Cardiac septum (tissue), 1 donor: ENCODE measurements at places on chromosomes 13 and 19. TPM values are rescaled to one million over a fixed set of nuclear protein-coding genes. Genes with fewer than 3 reads are reported as not detected.

GRCh38 chr19:36850559-36851442, at the start of gene ZNF345:
TSS of gene ZNF345 (plus strand) at chr19:36850876. CDS start at chr19:36876831, 25,955 bp downstream.
- peak; percentile 94 for DNase-seq

PSG2 gene
- total RNA-seq, result not detected

DNA sequence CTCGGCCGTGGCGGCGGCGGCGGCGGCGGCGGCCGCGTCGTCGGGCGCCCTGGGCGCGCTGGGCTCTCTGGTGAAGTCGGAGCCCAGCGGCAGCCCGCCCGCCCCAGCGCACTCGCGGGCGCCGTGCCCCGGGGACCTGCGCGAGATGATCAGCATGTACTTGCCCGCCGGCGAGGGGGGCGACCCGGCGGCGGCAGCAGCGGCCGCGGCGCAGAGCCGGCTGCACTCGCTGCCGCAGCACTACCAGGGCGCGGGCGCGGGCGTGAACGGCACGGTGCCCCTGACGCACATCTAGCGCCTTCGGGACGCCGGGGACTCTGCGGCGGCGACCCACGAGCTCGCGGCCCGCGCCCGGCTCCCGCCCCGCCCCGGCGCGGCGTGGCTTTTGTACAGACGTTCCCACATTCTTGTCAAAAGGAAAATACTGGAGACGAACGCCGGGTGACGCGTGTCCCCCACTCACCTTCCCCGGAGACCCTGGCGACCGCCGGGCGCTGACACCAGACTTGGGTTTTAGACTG, 1.7 kb downstream of the SOX1 start:
- no peak for DNase-seq

DNA sequence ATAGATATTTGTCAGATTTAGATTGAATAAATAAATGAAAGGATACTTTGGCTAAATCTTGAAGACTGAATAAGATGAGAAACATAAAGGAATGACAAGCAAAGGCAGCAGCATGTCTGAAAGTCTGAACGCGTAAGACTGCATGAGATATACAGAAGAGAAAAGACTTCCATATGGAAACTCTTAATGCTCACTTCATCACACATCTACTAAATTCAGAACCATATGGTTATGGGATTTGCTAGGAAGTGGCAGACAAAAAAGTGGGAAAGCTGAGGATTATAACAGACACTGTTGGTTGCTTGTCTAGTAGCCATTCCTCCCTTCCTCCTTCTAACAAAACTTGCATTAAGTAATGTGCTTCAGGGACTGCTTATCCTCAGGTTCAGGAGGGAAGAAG, 446.7 kb downstream of the KCTD12 start:
- no peak for DNase-seq

- no peak for DNase-seq
Observed at GRCh38 chr19:6117534-6117933, 7.2 kb upstream of the RFX2 start.

PSG3 gene
- total RNA-seq, result not detected

GRCh38 chr13:80945328-80945727, 604.4 kb upstream of the SPRY2 start:
- no peak for DNase-seq

GRCh38 chr19:5711713-5712161, 8.2 kb downstream of the LONP1 start:
- DNase-seq, result no peak

DNA sequence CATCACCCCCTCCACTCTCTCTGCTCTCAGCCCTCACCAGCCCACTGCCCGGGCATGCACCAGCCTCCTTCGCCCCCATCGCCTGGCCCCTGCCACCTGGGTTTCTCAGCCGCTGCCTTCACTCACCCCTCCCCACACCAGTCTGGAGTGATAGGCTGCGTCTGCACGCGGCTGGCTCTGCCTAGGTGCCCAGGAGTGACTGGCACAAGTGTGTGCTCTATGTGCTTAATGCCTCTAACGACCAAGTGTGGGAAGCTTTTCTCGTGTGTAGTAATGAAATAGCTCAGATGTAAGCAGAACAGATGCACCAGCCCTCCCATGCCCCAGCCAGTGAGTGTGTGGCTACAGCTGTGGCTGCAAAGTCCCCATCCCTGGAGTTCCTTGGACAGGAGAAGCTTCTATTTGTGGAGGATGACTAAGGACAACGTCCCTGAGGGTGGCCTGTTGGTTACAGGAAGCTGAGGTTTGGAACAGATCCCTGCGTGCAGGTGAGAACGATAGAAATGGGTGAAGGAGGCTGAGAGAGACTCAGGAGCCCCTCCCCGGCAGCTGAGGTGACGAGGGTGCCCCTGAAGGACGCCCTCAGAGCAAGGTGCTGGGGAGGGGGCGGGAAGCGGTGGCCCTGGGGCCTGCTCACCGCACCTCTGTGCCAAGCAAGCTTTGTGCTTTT, 35.6 kb downstream of the ATP11A start:
- DNase-seq, result no peak

- DNase-seq, result no peak
Observed at GRCh38 chr13:80946008-80946802, 605.3 kb upstream of the SPRY2 start.

DNA sequence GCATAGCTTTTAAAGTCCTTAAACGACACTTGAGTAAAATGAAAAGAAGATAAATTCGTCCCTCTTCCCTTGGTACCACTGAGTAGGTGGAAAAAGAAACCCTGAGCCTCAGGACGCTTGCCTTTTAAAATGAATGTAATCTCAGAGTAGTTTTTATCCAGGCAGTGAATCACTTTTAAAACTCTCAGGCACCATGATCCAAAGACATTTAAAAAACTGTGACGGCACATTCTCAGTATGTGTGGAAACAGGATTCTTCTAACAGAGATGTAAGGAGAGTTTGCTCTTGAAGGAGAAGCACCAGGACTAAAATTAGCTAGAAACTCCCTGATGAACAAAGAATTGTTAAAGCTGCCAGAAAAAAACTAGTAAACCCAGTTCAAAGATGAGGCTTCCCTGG, 105.7 kb upstream of the SLC15A1 start:
- no peak for DNase-seq

KIR2DL3 gene
- not detected for total RNA-seq

GRCh38 chr13:94031609-94032008, 447.9 kb downstream of the DCT start:
- no peak for DNase-seq

HRC gene
- 907 TPM for total RNA-seq

GRCh38 chr19:53079313-53079924, 23.8 kb downstream of the ZNF160 start:
- no peak for DNase-seq

LRP3 gene
- total RNA-seq, result 22.4 TPM

DNA sequence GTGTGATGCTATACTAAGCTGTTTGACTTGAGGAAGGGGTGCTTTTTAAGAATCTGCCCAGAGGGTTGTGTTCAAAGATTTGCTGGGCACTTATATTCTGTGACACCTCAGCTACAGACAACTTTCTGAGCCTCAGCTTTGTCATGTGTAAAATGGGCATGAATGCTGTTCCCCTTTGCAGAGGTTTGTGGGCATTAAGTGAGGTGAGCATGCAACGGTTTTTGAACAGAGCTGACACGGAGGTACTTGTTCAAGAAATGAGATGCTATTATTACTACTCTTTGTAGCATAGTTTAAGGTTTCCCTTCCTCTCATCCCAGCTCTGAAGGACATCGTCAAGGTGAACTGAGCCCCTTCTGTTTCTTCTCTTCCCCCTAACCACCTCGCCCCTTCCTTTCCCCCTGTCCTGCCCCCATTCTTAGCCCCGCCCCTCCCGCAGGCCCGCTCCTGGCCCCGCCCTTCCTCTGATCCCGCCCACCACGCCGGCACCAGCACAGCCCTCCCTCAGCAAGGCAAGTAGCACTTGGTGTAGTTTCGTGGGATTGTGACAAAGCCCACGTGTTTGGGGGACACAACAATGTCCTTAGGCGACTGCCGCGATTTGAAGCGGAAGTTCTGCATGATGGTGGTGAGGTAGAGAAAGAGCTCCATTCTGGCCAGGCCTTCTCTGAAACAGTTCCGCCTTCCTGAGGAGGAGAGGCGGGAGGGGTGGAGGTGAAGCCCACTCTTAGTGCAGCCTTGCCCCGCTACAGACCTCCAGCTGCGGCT, 26.1 kb upstream of the CYP2A7 start:
- no peak for DNase-seq

- DNase-seq, result no peak
Observed at GRCh38 chr19:47456721-47457474, 14.8 kb downstream of the SLC8A2 start.

DNA sequence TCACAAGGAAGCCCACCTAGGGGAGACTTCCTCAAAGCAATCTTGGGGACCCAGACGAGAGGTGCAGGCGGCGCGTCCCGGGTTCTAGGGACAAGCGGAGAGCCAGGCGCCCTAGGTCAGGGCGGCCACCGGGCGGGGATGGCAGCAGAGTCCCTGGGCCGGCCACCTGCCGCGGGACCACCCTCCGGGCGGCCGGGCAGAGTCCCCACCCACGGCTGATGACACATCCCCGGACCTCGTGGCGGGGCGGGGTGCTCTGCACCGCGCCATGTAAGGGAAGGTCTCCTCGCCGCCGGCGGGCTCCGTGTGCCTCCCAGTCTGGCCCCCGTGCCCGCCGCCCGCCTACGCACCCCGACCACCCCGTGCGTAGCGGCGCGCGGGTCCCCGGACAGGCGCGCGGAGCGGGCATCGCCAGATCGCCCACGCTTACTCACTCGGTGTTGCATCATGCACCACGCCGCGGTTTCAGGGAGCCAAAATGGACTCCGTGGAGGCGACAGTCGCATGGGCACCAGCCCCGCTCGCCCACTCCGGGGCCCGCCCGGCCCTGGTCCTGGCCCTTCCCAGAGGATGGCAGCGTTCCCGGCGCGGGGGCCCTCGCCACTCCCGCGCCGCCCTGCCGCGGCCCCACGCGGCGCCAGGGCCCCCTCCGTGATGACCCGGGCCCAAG, 643 bp downstream of the SLC7A1 start:
- no peak for DNase-seq

DNA sequence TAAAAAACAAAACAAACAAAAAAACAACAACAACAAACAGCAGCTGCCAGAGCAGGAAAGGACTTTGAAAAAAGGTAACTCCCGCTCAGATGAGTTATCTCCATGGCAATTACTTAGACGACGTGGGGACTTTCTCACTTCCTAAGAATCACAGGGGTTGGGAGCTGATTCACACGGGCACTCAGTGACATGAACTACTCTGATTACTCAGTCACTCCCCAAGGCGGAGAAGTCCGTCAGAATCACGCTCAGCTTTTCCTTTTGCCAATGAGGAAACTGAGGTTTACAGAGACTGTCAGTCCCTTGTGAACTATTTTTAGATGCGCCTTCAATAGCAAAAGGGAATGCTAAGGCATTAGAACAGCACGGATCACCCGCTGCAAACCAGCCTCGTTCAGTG, 32.3 kb upstream of the MATK start:
- no peak for DNase-seq

SHANK1 gene
- total RNA-seq, result 1.3 TPM

DNA sequence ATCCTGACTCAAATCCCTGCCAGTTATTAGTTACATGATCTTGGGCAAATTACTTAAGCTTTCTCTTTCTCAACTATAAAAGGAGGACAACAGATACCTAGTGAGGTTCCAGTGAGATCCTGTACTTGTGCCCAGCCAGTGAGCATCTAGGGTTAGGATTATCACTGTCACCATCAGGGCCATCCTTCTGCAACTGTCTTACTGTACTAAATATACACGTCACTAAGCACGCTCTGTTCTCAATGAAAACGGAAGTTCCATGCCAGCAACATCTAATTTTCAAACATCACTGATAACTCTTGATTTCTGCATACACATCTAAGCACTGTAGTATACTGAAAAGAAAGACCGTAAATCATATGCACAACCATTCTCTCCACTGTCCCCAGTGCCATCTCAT, 70.0 kb downstream of the FOXO1 start:
- DNase-seq, result no peak

MYO1F gene
- total RNA-seq, result 9.0 TPM

DNA sequence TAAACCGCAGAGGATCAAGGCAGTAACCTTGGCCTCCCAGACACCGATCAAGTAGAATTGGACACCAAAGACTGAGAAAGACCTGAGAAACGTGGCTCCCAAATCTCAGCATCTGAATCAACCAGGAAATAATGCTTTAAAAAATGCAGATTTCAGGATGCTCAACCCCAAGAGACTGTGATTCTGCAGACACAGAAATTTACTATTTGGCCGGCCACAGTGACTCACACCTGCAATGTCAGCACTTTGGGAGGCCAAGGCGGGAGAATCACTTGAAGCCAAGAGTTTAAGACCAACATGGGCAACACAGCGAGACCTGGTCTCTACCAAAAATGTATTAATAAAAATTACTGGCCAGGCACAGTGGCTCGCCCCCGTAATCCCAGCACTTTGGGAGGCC, 6.2 kb downstream of the ABCC4 start:
- no peak for DNase-seq

DNA sequence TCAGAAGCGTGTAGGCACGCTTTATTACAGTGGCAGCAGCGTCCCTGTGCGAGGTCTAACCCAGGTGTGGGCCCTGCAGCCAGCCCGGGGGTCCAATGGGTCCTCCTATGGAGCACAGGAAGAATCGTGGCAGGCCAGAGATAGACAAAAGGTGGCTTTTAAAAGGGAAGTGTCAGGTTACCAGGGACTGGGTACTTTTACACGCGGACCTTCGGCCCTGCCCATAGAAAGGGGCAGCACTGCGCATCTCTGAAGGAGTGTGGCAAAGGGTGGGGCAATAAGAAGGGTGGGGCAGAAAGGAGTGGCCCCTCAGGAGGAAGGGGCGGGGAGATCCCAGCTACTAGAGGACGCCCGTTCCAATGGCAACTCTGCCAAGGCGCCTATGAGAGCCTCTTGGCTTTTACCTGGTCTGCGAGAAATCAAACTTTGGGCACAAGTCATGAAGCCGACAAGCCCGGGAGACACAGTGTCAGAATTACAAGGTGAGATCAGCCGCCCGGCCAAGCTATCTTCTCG, 1419.8 kb downstream of the UQCRFS1 start:
- peak; percentile 83 for DNase-seq

GRCh38 chr13:51221674-51222036, 543 bp upstream of the FAM124A start:
- DNase-seq, result no peak

- DNase-seq, result no peak
Observed at GRCh38 chr13:80083853-80084676, 256.9 kb downstream of the SPRY2 start.

KIRREL2 gene
- not detected for total RNA-seq

ZFP30 gene
- 6.6 TPM for total RNA-seq

DNA sequence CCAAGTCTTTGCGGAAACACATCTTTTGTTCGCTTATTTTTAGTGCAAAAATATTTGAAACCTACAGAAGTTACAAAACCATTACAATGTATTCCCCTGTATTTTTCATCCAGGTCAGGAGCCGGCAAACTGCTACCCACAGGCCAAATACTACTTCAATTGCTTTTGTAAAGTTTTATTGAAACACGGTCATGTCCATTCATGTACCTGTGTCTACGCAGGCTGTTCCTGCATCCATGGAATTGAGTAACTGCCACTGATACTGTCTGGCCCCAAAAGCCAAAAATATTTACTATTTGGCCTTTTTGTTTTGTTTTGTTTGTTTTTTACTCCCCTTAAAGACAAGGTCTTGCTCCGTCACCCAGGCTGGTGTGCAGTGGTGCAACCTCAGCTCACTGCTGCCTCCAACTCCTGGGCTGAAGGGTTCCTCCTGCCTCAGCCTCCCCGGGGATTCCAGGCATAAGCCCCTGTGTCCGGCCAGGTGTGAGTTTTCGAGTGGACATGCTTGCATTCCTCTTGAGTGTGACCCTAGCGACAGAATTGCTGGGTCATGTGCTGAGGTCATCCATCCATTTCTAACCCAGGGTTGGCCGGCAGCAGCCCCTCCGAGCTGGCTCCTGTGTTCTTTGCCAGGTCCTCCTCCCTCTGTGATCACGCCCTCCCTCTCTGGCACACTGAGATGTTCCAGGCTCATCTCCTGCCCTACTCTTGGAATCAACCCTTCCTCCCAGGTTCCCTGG, 10.9 kb upstream of the S1PR4 start:
- DNase-seq, result no peak

ZNF737 gene
- total RNA-seq, result 3.3 TPM

KLK3 gene
- not detected for total RNA-seq

KL gene
- total RNA-seq, result 1.9 TPM
